ENCODE measurements at places on chromosomes 3 and 15.

DNA sequence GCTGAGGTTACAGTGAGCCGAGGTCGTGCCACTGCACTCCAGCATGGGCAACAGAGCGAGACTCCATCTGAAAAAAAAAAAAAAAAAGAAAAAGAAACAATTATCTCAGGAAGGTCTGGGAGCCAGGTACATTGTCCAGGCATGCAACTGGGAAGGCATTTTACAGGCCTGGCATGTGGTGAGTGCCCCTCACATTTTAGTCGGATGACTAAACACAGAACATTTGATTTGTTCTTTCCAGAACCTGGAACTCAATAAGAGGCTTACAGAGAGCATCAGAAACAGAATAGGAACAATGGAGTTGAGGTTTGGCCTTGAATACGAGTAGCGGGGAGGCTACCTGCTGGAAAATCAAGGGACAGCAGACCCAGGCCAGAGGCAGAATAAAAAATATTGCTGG, 33.7 kb upstream of the IGF1R start:
- no peak for DNase-seq

DNA sequence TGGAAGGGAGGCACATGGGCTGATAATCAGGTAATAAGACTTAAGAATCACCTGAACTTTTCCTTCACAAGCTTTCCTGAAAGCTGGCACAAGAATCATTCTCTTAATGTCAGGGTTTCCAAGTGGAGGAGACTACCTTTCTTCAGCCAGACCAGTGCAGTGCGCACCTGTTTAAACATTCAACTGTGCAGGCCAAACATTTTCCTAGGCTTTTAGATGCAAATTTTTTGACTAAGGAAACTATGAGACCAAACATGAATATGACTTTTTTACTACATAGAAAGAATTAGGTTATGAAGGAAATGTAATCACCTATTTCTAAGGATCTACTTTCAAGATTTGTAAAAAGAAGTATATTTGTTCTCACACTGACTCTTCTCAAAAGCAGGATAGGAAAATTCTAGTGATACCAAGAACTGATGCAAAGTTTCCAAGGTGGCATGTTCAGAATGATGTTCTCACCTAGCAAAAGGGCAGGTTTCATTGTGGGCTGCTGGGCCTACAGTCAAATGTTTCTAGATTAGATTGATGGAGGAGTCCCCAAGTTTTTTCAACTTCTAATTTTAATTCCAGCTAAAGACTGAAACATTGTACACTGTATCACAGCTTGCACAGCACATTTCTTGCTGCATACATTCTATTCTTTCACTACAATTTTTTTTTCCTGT, 339.1 kb downstream of the TIGIT start:
- DNase-seq = peak; percentile 4

DNA sequence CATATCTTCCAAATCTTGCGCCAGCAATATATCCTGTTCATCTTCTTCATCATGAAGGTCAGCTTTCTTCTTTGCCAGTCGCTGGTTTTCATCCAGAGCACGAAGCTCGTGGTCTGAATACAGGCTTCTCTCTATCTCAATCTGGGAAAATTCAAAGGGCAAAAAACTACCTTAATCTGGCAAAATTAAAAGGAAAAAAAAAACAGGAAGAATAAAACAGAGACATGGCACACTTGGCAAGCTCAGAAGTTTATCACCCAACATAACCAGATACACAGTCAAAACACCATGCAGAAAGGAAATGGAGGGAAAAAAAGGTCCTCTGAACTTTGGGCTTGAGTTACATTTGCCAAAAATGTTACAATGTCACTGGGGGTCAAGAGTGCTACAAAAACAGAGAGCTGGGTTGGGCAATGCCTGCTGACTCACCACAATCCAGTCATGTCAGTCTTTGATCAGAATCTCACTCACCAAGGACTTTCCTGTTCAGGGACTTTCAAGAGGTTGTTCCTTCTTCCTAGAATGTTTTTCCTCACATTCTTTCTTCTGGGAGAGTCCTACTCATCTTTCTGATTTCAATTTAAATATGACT, 1.5 kb downstream of the MRPL46 start:
- DNase-seq = no peak

DNA sequence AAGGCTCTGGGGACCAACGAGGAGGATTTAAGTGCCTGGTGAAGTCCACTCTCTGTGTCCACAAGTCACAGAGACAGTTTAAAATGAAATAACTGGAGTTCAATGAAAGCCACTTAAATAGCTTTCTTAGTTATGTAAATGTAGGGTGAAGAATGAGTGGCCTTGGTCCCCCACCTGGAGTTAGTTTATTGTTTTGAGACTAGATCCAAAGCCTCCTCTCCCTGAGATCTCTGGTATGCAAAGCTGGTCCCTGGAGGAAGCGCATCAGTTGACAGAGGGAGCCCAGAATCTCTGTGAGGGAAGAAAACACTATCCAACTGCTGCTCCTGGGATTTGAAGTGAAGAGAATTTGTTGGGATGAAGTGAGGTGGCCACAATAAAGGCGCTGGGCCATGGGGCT, 40.5 kb downstream of the EXOG start:
- DNase-seq = no peak

DNA sequence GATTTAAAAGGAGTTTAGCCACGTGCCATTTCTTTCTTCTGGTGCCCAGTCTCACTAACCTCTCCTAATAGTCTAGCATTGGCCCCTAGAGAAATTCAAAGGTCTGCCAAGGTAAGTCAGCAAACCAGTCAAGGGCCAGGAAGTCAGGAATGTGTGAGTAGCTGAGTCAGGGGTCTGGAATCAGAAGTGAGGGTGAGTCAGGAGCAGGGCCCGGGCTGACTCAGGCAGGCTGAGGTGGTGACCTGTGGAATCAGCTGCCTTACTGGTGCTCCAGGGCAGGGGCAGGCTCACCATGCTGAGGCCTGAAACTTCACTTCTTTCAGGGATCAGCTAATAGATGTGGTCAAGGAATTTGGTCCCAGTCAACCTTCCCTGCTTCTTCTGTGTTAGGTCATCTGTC, 105.8 kb upstream of the MYZAP start:
- DNase-seq = no peak

GRCh38 chr3:166177130-166177529, 339.9 kb upstream of the BCHE start:
- DNase-seq = no peak

GRCh38 chr3:127822682-127823425, 539 bp upstream of the MGLL start:
- peak; percentile 59 for DNase-seq

GRCh38 chr3:139113231-139113992, 68.7 kb upstream of the PRR23C start:
- DNase-seq = no peak

- peak; percentile 85 for DNase-seq
Observed at GRCh38 chr3:81920816-81921215, 159.4 kb upstream of the GBE1 start.
